ENCODE measurements at places on chromosomes 4 and X.

DNA sequence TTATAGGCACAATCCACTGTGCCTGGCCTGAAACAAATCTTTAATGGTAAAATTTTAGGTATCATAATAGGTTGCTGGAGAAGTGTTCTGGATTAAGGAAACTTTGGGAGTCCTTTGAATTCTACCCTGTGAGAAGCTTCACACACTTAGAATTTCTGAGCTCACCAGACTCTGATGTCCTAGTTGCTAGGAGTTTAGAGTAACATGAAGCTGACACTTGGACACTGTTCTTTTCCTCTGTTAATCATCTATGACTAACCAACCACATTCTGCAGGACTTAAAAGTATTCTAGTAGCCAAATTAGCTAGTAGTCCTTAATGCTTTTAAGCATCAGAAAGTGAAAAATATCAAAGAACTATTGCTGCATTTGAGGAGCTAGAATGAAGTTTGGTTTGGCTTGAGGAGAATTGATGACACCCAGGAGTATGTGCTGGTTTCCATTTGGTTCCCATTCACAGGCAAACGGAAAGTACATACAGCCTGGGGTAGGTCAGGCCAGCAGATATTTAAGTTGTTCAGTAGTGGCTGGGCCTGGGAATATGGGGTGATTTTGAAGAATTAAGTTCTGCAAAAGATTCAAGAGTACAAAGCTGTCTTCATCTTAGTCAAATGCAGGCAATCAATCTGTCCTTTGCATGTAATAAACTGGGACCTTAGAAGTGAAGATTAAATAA, 38.8 kb upstream of the IGFBP7 start:
- no peak for DNase-seq

- DNase-seq = no peak
Measured at GRCh38 chrX:133983974-133984845, 1.2 kb downstream of the GPC3 start.

DNA sequence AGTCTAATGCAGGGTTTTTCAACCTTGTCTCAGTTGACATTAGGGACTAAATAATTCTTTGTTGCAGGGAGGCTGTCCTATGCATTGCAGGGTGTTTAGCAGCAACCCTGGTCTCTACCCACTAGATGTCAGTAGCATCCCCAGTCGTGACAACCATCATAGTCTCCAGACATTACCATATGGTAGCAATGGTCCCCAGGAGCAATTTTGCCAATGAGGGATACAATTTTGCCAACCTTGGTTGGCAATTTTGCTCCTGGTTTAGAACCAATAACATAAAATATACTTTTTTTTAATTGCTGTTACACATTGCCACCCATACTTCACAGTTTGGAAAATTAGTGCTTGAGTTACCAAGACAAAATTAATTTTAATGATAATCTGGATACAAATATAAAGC, 6.0 kb downstream of the EREG start:
- DNase-seq = peak; percentile 3

DNA sequence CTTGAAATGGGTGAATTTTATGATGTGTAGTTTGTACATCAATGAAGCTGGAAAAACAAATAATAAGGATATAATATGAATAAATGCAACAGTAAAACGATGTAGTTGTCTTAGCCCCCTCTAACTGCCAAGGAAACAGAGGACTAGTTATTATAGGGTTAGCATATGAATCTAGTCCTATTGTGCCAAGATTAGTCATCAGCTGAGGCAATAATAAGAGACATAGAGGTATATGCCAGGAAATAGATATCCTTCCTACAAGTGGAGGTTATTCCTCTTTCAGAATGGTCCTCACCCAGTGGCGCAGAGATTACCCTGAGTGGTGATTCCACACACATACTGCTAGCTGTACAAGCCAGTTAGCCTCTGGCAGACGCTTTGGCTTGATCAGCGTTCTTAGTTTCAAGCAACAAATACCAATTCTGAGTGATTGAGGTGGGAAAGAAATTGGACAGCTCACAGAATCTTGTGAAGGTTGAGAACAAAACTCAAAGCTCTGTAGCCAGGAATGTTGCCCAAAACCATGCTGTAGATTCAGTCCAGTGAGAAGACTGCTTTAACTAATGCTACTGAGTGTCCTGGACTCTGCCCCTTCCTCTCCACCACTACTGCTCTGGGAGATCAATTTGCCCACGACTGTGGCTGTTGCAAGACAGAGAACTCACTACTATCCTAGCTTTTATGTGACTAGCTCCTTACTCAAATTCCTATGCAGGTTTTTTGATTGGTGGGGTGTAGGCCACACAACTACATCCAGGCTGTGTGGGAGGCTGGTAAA, 27.0 kb upstream of the ZNF280C start:
- no peak for DNase-seq

DNA sequence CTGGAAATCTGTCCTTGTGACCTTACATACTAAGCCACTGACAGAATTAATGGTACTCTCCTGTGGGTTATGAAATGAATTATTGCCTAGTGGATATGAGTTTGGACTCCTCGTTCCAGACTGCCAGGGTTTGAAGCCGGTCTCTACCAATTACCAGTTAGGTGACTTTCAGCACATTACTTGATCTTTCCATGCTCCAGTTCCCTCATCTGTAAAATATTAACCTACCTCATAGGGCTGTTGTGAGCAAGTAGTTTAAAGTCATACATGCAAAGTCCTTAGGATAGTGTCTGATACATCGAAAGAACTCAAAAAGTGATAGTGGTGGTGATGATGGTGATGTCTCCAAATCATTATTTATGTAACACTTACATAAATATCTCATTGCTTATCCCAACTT, 373.5 kb upstream of the ARX start:
- no peak for DNase-seq

- DNase-seq = no peak
Measured at GRCh38 chrX:50769389-50770063, 44.5 kb downstream of the SHROOM4 start.

GRCh38 chr4:126028876-126029275, 714.1 kb downstream of the FAT4 start:
- DNase-seq = no peak

DNA sequence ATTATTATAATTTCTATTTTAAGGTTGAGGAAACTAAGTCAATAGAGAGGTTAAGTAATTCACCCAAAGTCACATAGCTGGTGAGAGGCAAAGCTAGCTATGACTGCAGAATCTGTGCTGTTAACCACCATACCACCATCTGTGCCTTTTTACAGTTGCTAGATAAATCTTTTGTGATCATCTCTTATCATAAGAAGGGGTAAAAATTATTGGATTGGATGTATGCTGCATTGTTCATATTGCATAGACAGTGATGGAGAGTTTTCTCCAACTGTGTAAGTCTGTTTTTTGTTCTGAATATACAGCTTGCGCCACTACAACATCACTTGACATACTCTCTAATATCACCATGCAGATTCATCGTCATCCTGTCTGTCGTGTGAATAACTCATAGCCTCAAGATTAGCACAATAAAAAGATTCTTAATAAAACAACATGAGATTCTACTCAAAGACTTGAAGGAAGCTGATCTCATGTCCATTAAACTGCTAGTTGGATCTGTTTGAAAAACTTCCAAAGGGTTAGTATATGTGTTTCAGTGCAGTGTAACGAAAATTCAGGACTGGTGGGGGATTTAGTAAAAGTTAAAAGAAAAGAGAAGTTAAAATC, 495.9 kb downstream of the SPRY1 start:
- no peak for DNase-seq

DNA sequence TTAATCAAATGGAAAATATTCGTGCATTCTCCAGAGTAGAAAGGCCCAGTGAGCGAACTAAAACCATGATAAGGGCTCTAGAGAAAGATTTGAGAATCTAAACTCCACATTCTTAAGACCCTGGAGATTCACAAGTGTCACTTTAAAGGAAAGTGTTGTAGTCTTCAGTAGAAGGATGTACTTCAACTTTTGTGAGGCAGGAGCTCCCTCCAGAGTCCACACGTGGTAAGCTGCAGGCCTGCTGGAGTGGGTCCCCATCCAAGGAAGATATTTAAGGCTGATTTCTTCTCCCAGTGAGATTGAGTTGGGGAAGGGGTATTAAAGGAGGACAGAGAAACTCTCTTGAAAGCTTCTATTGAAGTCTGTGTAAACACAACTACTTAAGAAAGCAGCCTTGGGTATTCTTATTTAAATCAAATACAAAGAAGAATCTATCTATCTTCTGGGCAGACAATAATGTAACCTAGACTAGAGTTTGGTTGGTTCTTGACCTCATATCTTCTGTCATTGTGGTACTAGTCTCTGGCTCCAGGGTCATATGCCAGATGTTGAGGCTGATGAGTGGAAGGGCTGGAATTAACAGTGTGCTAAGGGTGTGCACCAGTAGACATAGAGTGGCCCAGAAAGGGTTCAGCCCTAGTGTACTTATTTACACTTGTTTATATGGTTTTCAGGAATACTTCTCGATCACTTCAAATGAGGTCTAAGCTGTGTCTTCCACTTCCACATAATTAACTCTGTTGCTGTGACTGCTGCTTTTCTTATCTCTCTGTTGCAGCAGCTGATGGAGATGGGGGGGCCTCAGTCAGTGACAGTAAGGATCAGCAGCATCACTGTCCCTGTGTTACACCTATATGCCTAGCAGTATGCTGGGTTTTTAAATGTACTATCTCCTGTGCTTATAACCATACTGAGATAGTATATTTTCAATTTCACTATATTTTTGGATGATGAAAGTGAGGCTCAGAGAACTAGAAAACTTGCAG, 76.1 kb downstream of the HMGB2 start:
- peak; percentile 39 for DNase-seq

DNA sequence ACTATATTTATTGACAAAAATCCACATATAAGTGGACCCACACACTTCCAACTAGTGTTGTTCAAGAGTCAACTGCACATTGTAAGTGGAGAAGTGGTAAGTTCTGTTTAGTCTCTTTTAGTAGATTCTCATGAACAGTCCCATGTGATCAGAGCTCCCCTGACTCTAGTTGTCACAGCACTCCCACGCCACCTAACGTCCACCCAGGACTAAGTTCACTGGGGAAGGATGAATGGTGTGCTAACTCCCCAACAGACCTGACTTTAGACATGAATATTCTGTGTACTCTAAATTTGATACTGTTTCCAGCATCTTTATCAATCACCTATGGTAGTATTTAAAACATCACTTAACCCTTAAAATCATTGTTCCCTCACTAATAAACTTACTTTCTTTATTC, 59.8 kb downstream of the PACRGL start:
- DNase-seq = no peak

DNA sequence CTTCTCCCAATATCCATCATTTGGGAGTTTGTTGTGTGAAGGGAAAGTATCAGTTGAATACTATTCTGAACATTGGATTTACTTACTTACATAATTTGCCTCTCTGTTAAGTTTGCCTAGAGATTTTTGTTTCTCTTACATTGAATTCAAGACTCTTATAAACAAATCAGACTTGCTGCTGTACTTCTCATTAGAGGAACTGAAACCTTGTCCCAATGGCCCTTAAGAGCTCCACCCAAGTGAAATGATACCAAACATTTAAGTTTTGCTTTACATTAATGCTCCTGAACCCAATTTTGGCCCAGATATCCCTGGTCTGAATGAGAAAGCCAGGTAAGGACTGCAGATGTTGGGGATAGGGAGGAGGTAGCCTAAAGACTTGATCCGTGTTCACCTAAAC, 32.0 kb downstream of the HAND2 start:
- DNase-seq = no peak

DNA sequence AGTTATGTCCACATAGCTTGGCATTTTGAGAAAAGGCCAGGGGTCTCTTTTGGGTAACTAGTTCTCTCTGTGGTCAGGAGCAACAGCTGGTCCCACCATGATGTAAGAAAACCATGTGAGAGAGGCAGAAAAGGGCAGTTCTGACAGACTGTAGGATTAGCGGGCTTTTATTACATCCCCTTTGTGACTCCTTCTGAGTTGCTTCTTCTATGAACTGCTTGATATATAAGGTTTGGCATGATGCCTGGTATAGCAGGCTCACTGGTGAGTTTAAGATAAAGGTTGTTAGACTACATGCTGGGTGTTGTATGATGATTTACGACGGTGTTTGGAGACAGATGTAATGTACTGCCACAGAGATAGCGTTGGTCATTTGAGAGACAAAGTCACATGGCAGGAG, 2308.1 kb upstream of the AGA start:
- DNase-seq = no peak
